ENCODE measurements at places on chromosomes 4 and X.

GRCh38 chrX:47687263-47687662 lies 28.3 kb upstream of the UXT start:
- no peak for DNase-seq

GRCh38 chr4:99986792-99987191 lies 36.7 kb upstream of the H2AZ1 start:
- DNase-seq: no peak

- peak; percentile 71 for DNase-seq
Observed at GRCh38 chr4:147578051-147578476, 39.1 kb upstream of the TMEM184C start.

DNA sequence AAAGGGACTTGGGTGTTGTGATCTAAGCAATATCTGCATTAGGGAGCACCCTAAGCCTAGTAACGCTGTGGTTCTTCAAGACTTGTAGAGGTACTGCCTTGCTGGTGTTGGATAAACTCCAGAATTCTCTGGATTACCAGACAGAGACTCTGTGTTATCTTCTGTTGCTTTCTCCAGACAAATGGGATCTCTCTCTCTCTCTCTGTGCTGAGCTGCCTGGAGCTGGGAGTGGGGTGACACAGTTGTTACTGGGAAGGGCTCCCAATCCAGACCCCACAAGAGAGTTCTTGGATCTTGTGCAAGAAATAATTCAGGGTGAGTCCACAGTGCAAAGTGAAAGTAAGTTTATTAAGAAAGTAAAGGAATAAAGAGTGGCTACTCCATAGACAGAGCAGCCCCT lies 48.8 kb downstream of the MCUB start:
- no peak for DNase-seq

DNA sequence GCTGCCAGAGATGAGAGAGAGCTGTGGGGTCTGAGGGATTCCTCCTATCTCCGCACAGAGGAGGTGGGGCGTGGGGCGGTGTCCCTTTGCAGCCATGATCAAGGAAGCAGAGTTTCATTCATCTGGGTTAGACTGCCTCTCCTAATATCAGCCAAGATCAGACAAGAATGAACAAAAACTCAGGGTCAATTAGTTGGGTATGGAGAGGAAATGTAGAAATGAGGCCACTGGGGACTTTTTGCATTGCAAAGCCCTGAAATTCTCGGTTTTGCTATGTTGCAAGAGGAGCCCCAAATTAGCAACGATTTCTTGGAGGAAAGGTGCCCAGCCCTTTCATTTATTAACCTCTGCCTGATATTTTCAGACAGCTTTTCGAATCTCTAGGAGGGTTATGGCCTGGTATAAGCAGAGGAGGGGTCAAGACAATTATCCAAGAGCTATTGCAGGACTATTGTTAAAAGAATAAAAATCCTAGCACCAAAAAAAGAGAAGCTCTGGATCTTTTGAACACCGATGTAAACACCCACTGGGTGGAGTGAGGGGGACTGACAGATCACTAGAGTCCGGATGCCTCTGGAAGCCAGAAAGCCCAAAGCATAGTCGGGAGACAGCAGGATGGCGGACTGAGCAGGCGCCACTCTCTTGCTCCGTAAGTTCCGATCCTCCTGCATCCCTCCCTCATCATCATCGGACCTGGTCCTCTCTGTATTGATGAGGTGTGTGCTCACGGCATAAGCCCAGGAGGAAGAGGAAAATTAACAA lies 34.4 kb upstream of the ACSL1 start:
- DNase-seq: no peak

- DNase-seq: no peak
Observed at GRCh38 chrX:39238006-39238405, 436.7 kb downstream of the MID1IP1 start.

- peak; percentile 58 for DNase-seq
Observed at GRCh38 chr4:127783026-127783769, 1.1 kb downstream of the HSPA4L start.

DNA sequence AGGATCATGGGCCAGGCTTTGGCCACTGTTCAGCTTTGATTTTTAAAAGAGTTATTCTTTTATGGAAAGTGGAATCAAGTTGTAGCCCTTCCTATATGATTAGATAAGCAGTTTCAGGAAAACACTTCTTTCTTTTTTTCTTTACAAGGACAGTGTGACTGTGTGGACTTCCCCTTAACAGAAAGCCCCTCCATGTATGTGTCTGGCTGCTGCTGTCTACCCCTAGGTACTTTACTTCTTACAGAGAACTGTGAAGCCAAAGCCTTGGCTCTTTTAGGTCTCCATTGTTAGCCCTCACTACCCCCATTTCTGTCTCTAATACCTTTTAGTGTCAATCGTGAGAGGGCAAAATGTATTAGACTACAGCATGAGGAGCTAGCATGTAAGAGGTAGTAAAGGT lies 19.1 kb downstream of the VSIG1 start:
- no peak for DNase-seq

DNA sequence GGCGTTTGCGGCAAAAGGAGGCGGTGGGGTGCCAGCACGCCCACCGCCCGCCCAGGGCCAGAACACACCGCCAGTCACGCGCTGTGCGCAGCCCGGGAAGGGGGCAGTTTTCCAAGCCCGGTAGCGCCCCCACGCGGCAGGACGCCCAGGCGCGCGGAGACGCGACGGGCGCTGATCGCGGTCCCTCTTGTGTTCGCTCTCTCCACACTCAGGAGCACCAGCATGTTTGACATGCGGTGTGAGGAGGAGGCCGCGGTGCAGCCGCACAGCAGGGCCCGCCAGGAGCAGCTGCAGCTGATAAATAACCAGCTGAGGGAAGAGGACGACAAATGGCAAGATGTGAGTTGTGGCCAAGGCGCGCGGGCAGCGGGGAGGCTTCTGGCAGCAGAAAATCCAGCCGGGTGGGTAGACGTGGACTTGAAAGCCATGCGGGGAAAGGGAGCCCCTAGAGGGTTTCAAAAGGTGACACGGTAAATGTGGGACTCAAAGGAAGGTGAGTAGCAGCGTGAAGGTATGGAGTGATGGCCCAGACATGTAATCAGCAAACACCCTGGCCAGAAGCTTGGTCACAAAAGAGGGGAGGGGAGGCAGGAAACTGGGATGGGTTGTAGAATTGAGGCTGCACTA lies 104.1 kb downstream of the PHOX2B start:
- peak; percentile 75 for DNase-seq

- peak; percentile 19 for DNase-seq
Observed at GRCh38 chr4:84887824-84888223, 78.7 kb downstream of the WDFY3 start.

DNA sequence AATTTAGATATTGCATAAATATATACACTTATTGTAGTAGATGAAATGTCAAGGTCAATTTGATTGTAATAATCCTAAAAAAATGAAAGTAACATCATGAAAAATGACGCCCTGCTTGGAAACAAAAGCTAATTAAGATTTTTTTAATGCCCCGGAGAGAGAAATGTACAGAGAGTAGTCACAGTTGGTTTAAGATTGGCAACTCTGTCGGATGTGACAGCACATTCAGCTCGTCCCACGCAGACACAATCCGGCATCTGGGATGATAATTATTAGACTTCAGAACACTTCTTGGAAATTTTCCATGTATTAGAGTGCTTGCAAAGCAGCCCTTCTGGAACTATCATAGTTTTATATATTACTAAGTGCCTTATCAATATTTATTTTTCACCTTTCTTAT lies 478.0 kb downstream of the PDHA2 start:
- DNase-seq: no peak

DNA sequence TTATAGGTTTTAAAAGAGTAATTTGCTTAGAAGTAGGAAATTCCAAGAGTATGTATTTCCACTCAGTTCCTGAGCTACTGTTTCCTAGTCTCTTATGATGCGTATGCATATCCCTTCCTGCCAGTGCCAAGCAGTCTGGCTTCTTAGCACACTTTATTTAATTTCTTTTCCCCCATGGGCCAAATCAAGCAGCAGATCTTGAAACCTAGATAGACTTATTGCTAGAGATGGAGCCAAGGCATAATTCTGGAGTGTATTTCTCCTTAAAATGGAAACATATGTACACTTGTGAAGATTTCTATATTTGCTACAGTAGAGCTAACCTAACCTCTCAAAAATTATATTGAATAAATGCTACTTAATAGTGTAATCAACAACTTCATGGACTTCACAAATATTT lies 2337.6 kb downstream of the PCDH7 start:
- DNase-seq: no peak

DNA sequence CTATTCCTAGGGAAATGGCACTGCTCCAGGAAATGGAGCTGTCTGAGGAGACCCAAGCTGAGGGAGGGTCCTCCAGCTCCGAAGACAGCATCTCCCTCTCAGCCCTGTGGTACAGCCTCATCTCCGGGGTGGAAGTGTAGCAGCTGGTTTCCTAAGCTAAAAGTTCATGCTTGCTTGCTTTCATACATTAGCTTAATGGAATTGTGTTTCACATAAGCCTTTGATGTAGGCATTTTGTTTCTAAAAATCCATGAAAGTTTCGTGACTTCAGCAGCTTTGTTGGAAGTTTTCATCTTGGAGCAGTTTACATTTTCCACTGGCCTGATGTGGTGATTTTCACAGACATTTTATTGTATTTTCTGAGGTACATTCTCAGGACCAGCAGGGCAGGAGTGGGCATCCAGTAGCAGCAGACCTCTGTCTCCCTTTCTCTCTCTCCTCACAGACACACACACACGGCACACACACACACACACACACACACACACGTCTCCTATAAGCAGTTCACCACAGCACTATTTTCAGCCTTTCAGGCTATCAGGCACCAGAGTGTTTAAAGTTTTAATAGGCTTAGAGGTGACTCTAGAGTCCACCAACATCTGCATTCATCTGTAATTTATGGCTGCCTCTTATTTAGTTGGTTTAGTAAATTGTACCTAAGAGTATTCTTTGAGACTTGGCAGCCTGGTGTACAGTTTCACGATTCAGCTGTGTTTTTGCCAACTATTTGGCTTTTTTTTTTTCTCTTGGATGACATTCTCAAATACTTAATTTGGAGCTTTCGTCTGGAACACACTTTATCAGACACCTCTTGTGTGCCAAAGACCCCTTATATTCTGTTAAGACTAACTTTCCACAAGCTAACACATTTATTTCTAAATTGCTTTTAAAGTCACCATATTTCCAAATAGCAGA lies 225.8 kb upstream of the SFRP2 start:
- DNase-seq: no peak

- DNase-seq: no peak
Observed at GRCh38 chr4:184766446-184766845, 32.5 kb upstream of the CENPU start.

- no peak for DNase-seq
Observed at GRCh38 chrX:103518571-103518970, 718 bp downstream of the RAB40A start.

GRCh38 chrX:13376857-13377549 lies 57.1 kb upstream of the ATXN3L start:
- peak; percentile 57 for DNase-seq

DNA sequence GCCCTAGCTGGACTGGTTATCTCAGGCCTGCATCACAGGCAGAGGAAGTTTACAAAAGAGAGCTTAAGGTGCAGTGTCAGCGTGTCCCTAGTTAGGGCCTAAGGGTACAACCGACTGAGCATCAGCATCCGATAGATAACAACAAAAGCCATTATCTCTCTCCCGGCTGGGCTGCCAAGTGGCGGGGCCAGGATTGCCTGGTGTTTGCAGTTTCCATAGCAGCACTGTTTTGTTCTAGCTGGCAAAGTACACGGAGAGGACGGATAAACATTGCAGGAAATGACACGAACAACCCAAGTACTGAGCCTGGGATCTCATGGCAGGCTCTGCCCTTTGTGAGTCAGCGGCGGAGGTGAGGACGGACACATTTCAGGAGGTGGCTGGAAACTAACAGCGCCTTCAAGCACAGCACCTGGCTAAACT lies 104.7 kb upstream of the NOCT start:
- peak; percentile 88 for DNase-seq

DNA sequence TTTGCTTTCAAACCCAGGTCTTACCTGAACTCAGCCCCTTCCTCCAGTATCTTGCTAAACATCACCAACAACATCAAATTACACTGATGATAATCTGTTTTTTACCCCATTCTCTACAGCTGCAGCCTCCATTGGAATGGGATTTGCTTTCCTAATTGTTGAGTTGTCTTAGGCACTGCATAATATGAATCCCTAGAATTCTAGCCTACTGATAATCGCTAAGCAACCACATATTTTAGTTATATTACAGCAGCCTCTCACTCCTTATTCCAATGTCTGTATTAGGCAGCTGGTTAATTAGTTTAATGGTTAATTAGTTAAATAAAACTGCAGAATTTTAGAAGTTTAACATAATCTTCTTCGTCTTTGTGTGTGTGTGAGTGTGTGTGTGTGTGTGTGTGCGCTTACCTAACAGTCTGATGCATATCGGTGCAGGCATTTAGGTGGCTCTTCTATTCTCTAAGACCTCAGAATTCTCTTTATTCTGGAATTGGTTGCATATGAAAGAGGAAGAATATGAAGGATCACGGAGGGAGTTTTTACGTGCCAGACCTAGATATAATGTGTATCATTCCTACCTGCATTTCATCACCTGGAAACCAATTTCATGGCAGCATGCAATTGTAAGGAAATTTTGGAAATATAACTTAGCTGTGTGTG lies 5.3 kb upstream of the COMMD8 start:
- peak; percentile 31 for DNase-seq

DNA sequence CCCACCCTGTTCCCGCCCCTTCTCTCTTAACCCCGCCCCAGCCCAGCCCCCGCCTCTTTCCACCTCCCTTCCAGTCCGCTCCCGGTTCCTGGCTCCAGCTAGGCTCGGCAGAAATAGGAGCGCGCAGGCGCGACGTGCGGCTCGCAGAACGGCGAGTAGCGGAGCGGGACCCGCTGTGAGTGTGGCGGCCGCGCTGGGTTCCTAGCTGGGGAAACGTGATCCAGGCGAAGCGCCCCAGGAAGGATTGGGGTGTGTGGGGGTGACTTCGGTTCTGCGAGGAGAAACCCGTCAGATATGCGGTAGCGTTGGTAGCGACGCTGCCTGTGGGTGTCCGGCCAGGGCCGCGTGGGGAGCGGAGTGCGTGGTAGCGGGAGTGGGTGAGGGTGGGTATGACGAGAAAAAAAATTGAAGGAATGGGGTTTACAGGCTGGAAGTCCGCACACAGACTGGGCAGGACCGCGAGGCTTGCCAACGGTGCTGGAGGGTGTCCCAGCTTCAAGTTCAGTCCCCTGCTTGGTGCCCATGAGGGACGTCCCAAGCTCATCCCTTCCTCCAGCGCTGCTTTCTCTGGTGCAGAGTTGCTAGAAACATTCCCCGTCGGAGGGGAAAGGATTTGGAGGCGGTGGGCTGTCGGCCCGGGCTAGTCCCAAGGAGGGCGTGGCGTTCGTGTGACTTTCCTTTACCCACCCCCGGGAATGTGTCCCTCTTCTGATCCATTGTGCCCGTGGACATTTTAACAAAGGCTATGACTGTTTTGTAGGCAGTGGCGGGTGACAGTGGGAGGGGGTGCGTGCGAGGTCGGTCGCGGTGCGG lies at the start of gene PRRG1:
TSS of gene PRRG1 (plus strand) at position 144 of the 813 bp plus-strand sequence. CDS start 56,886 bp downstream, outside the sequence.
- DNase-seq: peak; percentile 88

DNA sequence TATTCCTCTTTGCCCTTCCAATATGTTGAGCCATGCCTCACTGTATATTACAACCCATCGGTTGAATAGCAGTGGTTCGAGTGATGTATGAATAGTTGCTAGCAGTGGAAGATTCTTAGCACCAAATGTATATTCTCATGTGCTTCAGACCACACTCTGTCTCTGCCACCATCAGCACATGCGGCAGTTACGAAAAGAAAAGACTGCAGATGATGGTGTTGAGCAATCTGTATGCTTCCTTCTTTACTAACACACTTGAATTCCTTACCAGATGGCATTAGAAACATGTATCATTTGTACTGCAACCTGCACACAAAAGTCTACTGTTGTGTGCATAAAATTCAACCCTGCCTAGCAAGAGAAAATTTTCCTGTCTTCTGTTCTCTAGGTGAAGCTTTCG lies 214.6 kb downstream of the ENOX2 start:
- DNase-seq: no peak

GRCh38 chr4:90183254-90183653 lies 56.1 kb downstream of the CCSER1 start:
- no peak for DNase-seq
